ENCODE measurements at places on chromosomes 12 and 14. TPM values are rescaled to one million over a fixed set of nuclear protein-coding genes. Genes with fewer than 3 reads are reported as not detected.
A peak's percentile ranks its signal among the peaks of the same experiment; 100 is the strongest.

DNA sequence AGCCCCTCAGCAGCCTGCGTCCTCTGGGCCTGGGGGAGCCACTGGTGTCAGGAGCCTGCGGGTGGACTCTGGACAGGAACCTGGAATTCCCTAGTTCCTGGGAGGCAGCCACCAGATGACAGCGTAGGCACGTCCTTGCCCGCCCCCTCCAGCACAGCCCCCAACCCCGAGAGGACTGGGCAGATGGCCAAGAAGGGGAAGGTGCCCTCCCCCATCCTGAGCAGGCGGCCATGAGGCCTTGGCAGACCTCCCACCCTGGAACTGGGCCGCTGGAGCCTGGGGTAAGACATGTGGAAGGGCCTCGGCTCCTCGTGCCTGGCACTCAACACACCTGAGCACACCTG is 60.4 kb upstream of the FBRSL1 start:
- peaks cover 54% of the 10 kb centered on the region for H3K4me1 ChIP-seq
- H3K27me3 ChIP-seq, result peaks cover 77% of the 10 kb centered on the region
- H3K27ac ChIP-seq, result no peak overlapping the region
- H3K36me3 ChIP-seq, result no peaks in the 10 kb centered on the region
- no peak overlapping the region for H3K4me3 ChIP-seq

GRCh38 chr12:109702111-109702841 is 11.3 kb upstream of the FAM222A start:
- H3K27me3 ChIP-seq, result no peaks in the 10 kb centered on the region
- H3K4me3 ChIP-seq, result no peak overlapping the region
- DNase-seq, result no peak
- H3K36me3 ChIP-seq, result no peaks in the 10 kb centered on the region

DNA sequence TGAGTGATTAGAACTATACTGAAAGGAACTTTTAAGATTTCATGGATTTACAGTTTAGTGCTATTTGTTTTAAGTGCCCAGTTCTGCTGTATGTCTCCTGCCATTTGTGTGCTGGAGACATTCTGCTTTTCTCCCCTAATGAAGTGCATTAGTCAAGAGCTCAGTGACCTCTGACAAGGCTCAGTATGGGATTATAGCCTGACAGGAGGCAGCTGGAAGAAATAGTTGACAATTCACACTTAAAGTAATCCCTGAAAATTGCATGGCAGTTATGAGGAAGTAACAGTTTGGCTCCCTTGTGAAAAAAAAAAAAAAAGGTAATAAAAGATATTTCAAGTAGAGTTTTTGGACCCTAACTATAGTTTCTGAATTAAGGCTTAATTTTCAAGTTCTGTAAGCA is 70.3 kb downstream of the ALX1 start:
- H3K36me3 ChIP-seq, result no peaks in the 10 kb centered on the region
- H3K27me3 ChIP-seq, result no peaks in the 10 kb centered on the region
- DNase-seq, result no peak

DNA sequence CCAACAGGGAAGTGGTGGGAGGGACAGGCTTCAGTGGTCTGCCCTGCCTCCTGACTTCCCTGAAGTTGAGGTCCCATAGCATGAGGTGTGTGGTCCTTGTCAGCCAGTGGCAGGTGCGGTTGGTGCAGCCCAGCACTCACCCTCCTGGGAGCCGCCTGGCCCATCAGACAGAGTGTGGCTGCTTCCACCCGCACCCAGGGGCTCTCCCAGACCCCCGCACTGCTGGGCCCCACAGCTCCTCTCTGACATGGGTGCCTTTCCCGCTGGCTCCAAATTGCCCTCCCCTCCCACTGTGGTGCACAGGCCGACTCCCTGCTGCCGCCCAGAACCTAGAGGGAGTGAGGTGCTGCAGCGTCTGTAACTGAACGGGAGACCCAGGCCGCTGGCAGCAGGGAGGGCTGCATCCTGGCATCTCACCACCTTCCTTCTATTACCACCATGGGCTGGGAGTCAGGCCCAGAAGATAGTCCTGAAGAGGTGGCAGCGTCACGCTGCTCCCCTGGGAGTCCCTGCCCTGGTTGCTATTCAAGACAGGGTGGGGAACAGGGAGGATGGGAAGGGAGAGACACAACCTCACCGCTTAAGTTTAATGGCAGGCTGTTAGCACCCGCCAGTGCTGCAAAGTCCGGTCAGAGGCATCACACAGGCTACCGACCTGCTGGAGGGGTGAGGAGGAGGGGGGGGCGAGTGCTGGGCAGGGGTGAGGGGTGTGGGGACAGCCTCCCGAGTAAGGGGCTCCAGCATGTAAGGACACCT is 180.6 kb upstream of the PRMT8 start:
- H3K4me1 ChIP-seq, result peaks cover 7% of the 10 kb centered on the region
- H3K4me3 ChIP-seq, result no peak overlapping the region
- H3K27ac ChIP-seq, result no peak overlapping the region
- peaks cover 9% of the 10 kb centered on the region for H3K27me3 ChIP-seq
- H3K36me3 ChIP-seq, result no peaks in the 10 kb centered on the region
- no peak for DNase-seq

GRCh38 chr12:82299319-82300025 is 58.7 kb downstream of the CCDC59 start:
- H3K4me1 ChIP-seq, result peaks cover 6% of the 10 kb centered on the region
- no peak overlapping the region for H3K27ac ChIP-seq
- no peaks in the 10 kb centered on the region for H3K36me3 ChIP-seq
- peaks cover 25% of the 10 kb centered on the region for H3K27me3 ChIP-seq
- no peak overlapping the region for H3K4me3 ChIP-seq

DNA sequence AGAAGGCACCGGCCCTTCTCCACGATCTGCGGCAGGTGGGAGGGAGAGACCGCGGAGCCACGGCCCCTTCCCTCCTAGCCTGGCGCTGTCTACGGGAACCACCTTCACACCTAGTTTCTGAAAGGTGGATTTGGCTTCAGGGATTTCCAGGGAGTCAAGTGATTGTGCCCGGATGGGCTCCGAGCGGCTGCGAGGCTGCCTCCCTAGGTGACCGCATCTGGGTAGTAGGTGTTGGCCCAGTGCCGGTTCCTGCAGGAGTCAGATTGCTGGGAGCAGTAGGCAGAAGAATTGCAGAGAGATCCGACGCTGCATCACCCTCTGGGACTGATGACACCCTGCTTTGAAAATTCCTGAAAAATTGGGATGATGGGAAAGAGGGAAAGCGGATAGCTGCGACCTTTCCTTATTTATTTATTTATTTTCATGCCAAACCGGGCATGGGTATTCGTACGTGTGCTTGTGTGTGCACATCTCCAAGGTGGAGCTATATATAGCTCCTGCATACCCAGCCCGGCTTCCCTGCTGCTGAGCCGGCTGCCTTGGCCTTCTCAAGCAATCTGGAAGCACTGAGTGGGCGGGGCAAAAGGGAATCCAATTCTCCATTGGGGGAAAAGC is 1.1 kb downstream of the CNTN1 start:
- H3K4me1 ChIP-seq, result peaks cover 13% of the 10 kb centered on the region
- peak overlapping the region; percentile 97 for H3K4me3 ChIP-seq
- peaks cover 59% of the 10 kb centered on the region for H3K27me3 ChIP-seq
- DNase-seq, result peak; percentile 29
- H3K36me3 ChIP-seq, result no peaks in the 10 kb centered on the region

- H3K36me3 ChIP-seq, result no peaks in the 10 kb centered on the region
- H3K4me1 ChIP-seq, result no peaks in the 10 kb centered on the region
- H3K27ac ChIP-seq, result no peak overlapping the region
- no peak for DNase-seq
These were observed 44.1 kb downstream of the FOS start for GRCh38 chr14:75322746-75323145.

DNA sequence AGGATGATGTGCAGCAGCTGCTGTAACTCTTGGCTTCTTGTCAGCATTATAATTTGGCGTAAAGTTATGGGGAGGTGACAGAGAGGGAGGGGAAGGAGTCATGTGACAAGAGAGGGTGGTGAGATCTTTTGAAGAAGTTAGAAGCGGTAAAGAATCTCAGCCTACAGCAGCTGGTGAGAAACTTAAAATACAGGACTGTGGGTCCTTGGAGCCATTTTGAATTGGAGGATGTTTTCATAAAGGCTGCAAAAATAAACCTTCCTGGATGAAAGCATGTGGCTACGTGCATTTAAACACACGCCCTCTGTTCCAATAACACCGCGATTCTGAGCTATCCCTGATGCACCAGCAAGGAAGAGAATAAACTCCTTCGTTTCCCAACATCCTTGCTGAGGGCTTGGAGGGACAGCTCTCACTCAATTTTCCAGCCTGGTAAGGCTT is 133.7 kb downstream of the TMEM30B start:
- H3K4me1 ChIP-seq, result peaks cover 25% of the 10 kb centered on the region
- no peak overlapping the region for H3K4me3 ChIP-seq
- H3K27ac ChIP-seq, result peak overlapping the region; percentile 87

- H3K4me1 ChIP-seq, result no peaks in the 10 kb centered on the region
- no peak overlapping the region for H3K27ac ChIP-seq
- no peaks in the 10 kb centered on the region for H3K36me3 ChIP-seq
- H3K27me3 ChIP-seq, result no peaks in the 10 kb centered on the region
These were observed 42.2 kb downstream of the EGLN3 start for GRCh38 chr14:33908540-33909223.

DNA sequence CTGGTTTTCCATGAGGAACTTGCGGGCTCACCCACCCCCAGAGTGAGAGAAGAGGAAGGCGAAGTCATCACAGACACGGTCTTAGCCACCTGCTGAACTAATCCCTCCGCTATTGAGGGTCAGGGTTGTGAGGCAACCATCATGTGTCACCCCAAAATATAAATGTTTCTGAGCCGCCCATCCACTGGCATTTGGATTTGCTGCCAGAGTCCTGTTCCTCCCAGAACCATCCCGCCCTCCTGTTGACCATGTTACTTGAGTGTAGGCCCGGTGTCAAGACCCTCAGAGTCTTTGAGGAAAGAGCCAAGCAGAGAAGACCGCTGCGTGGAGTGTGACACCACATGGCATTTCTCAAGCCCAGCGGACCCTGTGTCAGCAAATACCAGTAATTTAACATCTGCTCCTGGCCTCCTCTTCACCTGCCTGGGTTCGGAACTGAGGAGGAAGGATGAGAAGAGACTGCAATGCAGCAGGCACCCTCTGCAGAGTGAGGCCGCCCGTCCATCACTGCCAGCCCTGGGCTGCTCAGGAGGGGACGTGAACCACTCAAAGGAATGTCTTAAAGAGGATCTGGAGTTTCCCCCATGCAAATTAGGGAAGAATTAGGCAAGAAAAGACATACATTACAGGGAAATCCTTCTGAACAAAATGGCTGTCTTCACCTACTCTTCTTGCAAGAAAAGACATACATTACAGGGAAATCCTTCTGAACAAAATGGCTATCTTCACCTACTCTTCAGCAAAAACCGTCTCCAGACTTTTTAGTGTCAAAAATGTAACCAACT is 100.4 kb downstream of the FBXL14 start:
- no peaks in the 10 kb centered on the region for H3K27me3 ChIP-seq
- peaks cover 17% of the 10 kb centered on the region for H3K4me1 ChIP-seq
- DNase-seq, result no peak
- H3K27ac ChIP-seq, result no peak overlapping the region

DNA sequence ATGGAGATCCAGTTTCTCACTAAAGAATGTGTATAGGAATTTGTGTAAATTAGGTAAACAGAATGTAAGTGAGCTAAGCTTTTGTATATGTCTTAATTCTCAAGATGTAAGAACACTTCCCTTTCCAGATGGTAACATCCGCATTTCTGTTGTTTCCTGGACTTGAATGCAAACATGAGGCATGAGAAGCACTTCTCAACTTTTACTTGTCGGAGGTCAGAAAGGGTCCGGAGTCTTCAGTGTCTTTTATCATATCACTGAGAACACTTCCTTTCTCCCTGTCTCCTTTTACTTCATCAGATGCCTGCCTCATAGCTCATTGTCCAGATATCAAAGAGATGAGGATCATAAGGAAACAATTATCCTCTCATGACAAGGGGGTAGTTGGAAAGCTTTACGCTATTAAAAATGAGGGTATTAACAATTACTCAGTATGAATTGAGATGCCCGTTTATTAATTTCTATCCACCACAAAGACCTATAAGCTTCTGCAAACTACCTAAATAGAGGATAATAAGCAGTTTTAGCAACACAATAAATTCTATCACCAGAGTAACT is 214.1 kb upstream of the FLRT2 start:
- DNase-seq, result no peak
- H3K27me3 ChIP-seq, result no peaks in the 10 kb centered on the region
- H3K4me3 ChIP-seq, result peak overlapping the region; percentile 36
- peak overlapping the region; percentile 75 for H3K27ac ChIP-seq
- peaks cover 59% of the 10 kb centered on the region for H3K4me1 ChIP-seq

DNA sequence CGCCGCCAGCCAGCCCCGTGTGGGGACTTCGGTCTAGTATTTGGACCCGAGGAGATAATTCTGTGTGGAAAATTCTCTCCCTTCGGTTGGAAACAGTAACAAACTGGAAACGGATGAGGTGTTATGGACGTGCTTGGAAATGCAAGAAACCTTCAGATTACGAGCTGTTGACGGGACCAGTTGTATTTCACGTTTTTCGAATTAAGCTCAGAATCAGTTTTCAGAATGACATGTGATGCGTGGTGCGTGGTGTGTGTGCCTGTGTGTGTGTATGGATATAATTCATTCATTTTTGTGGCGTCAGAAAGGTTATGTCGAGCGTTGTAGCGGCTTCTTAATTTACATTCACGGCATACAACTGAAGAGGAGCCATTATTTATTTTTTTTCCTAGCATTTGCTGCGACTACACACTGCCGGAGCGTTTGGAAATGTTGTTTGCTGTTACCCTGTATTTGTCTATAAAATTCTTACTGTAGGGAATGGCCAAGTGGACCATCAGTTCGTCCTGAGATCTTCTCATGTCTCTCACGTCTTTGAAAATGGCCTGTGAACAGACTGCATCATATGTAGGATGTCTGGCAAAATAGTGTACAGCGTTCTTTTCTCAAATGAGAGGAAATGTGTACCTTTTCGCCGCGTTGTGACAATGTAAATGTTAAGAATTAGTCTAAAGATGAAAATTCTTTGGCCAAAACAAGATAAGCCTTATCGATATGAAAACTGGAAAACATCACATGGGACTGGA is 1.3 kb downstream of the TRAF3 start:
- H3K27me3 ChIP-seq, result no peaks in the 10 kb centered on the region
- H3K4me1 ChIP-seq, result peaks cover 33% of the 10 kb centered on the region
- H3K4me3 ChIP-seq, result peak overlapping the region; percentile 88
- H3K27ac ChIP-seq, result peak overlapping the region; percentile 1

DNA sequence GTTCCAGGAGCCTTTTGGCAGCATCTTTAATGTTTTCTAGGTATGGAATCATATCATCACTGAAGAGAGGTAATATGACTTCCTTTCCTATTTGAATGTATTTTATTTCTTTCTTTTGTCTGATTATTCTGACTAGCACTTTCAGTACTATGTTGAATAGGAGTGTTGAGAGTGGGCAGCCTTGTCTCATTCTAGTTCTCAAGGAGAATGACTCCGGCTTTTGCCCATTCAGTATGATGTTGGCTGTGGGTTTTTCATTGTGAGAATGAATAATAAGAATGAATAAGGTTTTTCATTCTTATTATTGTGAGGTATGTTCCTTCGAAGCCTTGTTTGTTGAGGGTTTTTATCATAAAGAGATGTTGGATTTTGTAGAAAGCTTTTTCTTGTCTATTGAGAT is 98.9 kb downstream of the GPHN start:
- H3K4me3 ChIP-seq, result no peak overlapping the region
- no peak for DNase-seq
- no peaks in the 10 kb centered on the region for H3K27me3 ChIP-seq
- H3K36me3 ChIP-seq, result peaks cover 25% of the 10 kb centered on the region
- peaks cover 20% of the 10 kb centered on the region for H3K4me1 ChIP-seq

GRCh38 chr12:103687253-103687652 is 100.2 kb downstream of the STAB2 start:
- no peaks in the 10 kb centered on the region for H3K36me3 ChIP-seq
- no peak for DNase-seq
- no peak overlapping the region for H3K27ac ChIP-seq
- no peaks in the 10 kb centered on the region for H3K27me3 ChIP-seq

Gene ARHGAP9
- 0.56 TPM for total RNA-seq

Gene BIN2
- total RNA-seq, result not detected

Gene SPIC
- total RNA-seq, result not detected

Gene GPR65
- not detected for total RNA-seq
